PC-9 (cell line): ENCODE measurements at places on chromosomes 1 and 21.

- no peaks in the 10 kb centered on the region for H3K36me3 ChIP-seq
- no peak overlapping the region for H3K4me3 ChIP-seq
- DNase-seq: no peak
Measured at GRCh38 chr1:240619906-240620621, 8.1 kb upstream of the GREM2 start.

- DNase-seq: no peak
- no peaks in the 10 kb centered on the region for H3K27me3 ChIP-seq
- no peak overlapping the region for H3K27ac ChIP-seq
- H3K36me3 ChIP-seq: no peaks in the 10 kb centered on the region
Measured at GRCh38 chr1:56080123-56080522, 499.2 kb downstream of the PLPP3 start.

DNA sequence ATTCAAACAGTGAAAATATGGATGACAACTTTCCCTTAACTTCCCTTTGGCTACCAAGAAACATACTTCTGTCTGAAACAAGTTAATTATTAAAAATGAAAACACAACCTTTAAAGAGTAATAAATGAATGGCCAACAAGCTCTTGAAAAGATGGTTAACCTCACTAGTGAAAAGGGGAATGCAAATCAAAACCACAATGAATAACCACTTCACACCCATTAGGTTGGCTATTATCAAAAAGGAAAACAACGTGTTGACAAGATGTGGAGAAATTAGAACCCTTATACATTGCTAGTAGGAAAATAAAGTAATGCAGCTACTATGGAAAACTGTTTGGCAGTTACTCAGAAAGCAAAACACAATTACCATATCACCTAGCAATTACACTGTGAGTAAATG is 14.1 kb downstream of the COP1 start:
- H3K27ac ChIP-seq: no peak overlapping the region
- no peak for DNase-seq
- no peaks in the 10 kb centered on the region for H3K4me1 ChIP-seq
- H3K27me3 ChIP-seq: no peaks in the 10 kb centered on the region

DNA sequence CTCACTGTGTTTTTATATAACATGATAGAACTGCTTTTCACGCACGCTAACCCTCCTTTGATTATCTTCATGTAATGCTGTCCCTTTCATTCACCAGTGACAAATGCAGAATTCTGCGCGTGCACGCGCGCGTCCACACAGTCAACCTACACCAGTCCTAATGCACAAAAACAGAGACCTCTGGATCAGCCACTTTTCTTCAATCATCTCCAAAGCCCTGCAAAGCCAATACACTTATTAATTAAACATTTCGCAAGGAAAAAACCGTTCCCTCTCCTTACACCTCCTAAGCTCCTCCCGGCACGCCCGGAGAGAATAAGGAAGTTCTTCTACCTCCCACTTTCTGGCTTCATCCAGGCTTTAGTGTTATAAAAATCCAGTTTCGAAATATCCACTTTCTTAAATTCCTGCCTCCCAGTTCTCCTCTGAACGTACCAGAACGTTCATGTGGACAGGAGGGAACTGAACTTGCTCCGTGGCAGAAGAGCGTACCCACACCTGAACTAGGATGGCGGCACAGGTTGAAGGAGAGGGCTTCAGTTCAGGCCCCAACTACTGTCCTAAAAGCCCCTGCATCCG is 4.6 kb downstream of the LMX1A start:
- no peak overlapping the region for H3K4me3 ChIP-seq
- peaks cover 36% of the 10 kb centered on the region for H3K27me3 ChIP-seq
- no peaks in the 10 kb centered on the region for H3K4me1 ChIP-seq
- H3K27ac ChIP-seq: no peak overlapping the region

GRCh38 chr1:231808990-231809389 is 182.4 kb downstream of the DISC1 start:
- no peak overlapping the region for H3K4me3 ChIP-seq
- H3K27ac ChIP-seq: no peak overlapping the region
- H3K27me3 ChIP-seq: no peaks in the 10 kb centered on the region

GRCh38 chr1:66373157-66373591 is 160.8 kb upstream of the SGIP1 start:
- H3K27me3 ChIP-seq: no peaks in the 10 kb centered on the region
- no peak overlapping the region for H3K27ac ChIP-seq
- H3K4me1 ChIP-seq: no peaks in the 10 kb centered on the region
- DNase-seq: no peak

- H3K36me3 ChIP-seq: no peaks in the 10 kb centered on the region
- H3K27ac ChIP-seq: no peak overlapping the region
- no peak overlapping the region for H3K4me3 ChIP-seq
- H3K4me1 ChIP-seq: no peaks in the 10 kb centered on the region
- peak; percentile 2 for DNase-seq
Measured at GRCh38 chr21:17359781-17360180, 153.1 kb upstream of the CXADR start.

- no peaks in the 10 kb centered on the region for H3K4me1 ChIP-seq
- DNase-seq: no peak
- H3K36me3 ChIP-seq: no peaks in the 10 kb centered on the region
- peaks cover 6% of the 10 kb centered on the region for H3K27me3 ChIP-seq
Measured at GRCh38 chr1:7550981-7551380, 220.1 kb upstream of the VAMP3 start.

DNA sequence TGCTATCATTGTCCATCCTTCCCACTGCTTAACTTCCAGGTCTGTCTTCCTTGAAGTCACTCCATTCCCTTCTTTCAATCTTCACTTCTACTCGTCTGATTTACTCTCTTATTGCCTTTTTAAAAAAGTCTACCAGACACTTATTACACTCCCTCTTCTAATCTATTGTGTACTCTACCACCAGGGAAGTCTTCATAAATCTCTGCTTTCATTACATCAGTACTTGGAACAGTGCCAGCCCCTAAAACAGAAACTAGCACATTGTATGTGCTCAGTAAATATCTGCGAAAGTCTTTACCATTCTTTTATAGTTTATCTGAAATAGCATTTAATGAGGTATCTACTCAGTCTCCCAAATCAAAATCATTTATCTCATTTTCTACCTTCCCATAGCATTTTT is 236.4 kb downstream of the USH2A start:
- no peak overlapping the region for H3K4me3 ChIP-seq
- no peaks in the 10 kb centered on the region for H3K27me3 ChIP-seq
- H3K27ac ChIP-seq: no peak overlapping the region
- H3K4me1 ChIP-seq: no peaks in the 10 kb centered on the region
- no peak for DNase-seq
